ENCODE measurements at places on chromosomes 2 and 18. TPM values are rescaled to one million over a fixed set of nuclear protein-coding genes. Genes with fewer than 3 reads are reported as not detected.
A peak's percentile ranks its signal among the peaks of the same experiment; 100 is the strongest.

The ZNF396 gene
- 0.72 TPM for polyA plus RNA-seq

DNA sequence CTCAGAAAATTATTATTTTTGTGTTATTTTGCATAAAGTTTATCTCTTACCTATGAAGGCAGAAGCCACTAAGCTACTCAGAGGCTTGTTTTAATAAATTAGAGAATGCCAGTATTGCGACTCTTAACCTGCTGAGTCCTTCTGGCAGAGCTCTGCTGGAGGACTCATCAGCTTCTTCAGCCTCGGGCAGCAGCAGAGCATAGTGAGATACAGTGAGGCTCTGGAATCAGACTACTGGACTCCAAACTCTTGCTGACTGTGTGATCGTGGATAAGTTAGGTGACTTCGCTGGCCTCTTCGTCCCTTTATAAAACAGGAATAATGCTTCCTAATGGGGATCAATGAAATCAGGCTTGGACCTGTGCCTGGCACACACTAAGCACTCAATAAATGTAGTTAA is 1.7 kb downstream of the PTRHD1 start:
- DNase-seq, result no peak

GRCh38 chr2:236554629-236555282 is 14.9 kb upstream of the ACKR3 start:
- DNase-seq, result no peak

GRCh38 chr2:49532702-49533101 is 378.4 kb upstream of the FSHR start:
- DNase-seq, result no peak

The SLC38A11 gene
- 0.25 TPM for polyA plus RNA-seq

GRCh38 chr18:12811191-12811950 is 72.7 kb downstream of the PTPN2 start:
- DNase-seq, result no peak

DNA sequence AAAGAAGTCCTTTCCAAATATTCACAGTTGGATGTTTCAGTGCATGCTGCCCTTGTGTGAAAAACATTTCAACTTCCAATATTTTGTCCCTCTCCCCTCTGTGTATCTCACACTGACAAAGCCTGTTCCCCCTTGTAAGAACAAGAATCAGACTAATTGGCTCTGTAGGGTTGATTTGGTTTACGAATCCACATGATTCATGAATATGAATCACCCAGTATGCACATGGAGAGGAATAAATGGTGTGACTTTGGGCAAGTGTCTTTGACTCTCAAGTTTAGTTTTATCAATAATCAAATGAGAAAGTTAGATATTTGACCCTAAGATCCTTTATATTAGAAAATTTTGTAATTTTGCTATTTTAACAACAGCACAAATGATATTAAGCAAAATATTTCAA is 9.3 kb upstream of the CDH20 start:
- no peak for DNase-seq

The NAB1 gene
- 17.6 TPM for polyA plus RNA-seq

The TCF23 gene
- polyA plus RNA-seq, result 0.05 TPM

GRCh38 chr18:33201509-33201926 is 239.0 kb downstream of the CCDC178 start:
- no peak for DNase-seq

- no peak for DNase-seq
Measured at GRCh38 chr18:63046375-63046774, 273.2 kb downstream of the BCL2 start.

DNA sequence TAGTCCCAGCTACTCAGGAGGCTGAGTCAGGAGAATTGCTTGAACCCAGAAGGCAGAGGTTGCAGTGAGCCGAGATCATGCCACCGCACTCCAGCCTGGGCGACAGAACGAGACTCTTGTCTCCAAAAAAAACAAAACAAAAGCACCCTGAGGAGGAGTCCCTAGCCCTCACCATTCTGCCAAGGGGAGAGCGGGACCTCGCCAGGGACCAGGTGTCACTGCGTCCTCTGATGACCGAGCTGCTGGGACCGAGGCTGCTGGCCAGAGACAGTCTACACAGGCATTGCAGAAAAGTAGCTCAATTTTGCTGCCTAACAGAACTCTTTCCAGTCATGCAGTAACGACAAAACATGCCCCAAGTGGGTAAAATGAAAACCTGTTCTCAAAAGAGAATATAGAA is 18.4 kb downstream of the NCK2 start:
- DNase-seq, result no peak

DNA sequence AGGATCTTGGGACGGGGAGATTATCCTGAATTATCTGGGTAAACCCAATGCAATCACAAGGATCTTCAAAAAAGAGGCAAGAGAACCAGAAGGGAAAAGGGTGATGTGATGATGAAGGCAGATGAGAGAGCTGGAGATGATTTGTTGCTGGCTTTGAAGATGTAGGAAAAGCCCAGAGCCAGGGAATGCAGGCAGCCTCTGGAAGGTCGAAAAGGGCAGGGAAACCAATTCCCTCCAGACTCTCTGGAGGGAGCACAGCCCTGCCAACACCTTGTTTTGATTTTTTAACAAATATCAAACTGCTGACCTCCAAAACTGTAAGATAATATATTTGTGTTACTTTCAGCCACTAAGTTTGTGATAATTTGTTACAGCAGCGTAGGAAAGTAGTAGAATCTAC is 48.9 kb upstream of the IL1R2 start:
- no peak for DNase-seq

The EVX2 gene
- polyA plus RNA-seq, result not detected

- no peak for DNase-seq
Measured at GRCh38 chr2:163723881-163724280, 11.9 kb downstream of the FIGN start.

DNA sequence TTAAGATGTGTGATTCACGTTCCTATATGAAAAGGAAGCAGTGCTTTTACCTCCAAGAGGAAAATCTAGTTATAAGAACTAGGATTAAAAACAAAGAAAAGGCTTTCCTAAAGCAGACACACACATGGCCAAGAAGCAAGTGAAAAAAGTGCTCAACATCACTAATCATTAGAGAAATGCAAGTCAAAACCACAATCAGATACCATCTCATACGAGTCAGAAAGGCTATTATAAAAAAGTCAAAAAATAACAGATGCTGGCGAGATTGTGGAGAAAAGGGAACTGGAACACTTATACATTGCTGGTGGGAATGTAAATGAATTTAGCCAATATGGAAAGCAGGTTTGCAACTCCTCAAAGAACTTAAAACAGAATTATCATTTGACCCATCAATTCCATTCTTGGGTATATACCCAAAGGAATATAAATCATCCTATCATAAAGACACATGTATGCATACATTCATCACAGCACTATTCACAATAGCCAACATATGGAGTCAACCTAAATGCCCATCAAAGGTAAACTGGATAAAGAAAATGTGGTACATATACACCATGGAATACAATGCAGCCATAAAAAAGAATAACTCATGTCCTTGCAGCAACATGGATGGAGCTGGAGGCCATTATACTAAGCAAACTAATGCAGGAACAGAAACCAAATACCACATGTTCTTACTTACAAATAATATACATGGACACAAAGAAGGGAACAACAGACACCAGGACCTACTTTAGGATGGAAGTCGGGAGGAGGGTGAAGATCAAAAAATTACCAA is 285.3 kb downstream of the RAD51AP2 start:
- no peak for DNase-seq

The CHN1 gene
- polyA plus RNA-seq, result 5.3 TPM

DNA sequence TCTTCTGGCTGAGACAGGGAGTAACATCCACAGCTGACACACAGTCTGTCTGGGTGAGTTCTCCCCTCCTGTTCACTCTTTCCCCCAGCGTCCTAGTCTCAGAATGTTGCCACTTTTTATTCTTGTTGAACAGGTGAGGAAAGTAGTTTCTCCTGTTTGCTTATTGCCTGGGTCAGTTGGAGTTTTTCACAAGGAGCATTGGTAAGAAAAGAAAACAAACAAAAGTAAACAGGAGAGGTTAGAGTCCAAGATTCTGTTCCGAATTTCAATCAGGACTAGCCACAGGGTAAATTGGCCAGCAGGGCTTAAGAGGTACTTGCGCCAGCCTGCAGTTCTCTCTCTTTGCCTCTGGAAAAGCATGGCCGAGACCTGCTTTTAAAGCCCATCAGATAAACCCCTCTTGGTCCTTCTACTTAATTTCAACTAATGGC is 255.0 kb upstream of the EPAS1 start:
- no peak for DNase-seq

DNA sequence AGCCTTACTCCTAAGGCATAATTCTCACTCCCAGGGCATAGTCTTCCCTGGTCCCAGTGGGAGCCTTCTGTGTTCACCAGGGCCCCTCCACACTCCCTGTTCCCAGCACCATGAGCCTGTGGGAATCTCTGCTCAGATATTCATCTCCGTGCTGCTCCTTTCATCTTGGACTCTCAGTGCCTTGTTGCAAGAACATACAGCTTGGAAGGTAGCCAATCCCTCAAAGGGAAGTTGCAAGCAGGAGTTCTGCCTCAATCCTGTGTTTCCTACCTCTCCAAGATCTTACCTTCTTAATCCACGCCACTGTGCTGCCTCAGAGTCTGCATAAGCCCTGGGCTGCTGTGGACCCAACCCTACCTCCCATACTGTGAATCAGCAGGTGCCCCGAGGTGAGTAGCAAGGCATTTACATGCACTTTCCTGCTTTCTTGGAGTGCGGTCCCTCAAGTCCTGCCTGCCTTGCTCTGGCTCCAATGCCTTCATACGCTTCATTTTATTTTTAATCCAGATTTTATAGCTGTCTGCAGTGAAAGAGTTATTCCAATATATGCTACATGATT is 413.8 kb upstream of the RAB6C start:
- DNase-seq, result no peak

The VWC2L gene
- polyA plus RNA-seq, result not detected

The UGT1A8 gene
- not detected for polyA plus RNA-seq

- no peak for DNase-seq
Measured at GRCh38 chr2:70684846-70685622, 83.0 kb downstream of the ADD2 start.

DNA sequence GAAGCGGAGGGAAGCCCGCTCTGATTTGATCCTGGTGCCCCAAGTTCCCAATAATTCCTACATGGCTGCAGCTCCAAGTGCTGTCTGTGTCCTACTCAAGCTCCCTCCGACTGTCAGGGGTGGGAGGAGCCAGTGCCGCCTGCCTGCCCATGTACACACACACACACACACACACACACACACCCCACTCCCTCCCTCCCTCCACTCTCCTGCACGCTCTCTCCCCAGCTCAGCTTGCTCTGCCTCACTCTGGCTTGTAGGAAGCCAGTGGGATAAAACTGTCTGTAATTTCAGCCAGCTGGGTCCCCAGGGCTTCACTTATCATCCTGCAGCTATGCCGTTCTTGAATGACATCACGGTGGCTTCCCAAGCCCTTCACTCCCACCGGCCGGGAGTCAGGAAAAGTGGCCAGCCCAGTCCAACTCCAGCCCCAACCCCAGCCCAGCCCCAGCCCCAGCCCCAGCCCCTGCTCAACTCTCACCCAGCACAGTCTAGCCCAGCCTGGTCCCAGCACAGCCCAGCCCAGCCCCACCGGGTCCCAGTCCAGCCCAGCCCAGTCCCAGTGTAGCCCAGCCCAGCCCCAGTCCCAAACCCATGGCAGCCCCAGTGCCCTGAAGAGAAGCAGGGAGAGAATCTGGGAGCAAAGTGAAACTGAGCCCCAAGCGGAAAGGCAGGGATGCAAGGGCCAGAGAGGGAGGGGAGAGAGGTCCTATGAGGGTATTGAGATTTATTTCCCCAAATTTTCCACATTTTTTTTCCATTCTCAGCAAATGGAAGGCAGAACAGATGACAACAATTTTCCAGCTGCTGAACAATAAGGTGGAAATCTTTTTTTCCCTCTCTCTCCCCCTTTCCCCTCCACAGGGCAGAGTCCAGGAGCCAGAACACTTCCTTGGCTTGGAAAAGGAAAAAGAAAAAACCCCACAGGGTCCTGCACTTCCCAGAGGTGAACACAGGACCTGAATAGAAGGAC is 144.0 kb downstream of the TNS1 start:
- DNase-seq, result peak; percentile 95

DNA sequence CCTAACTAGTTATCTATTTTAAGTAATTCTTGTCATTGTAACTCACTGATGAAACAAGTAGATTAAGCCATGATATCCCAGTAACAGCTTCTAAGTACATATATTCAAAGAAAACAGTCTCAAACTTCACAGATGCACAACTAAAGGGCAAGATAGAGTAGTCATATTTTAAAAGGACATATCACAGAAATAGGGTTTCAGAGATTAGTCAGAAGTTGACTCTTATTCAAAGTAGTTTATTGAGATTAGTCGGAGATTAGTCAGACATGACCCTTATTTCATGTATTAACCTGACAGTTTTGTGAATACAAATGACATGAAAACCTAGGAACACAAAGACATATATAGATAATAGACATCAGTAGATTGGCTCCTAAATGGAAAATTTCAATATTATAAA is 15.9 kb upstream of the CHAC2 start:
- no peak for DNase-seq

- peak; percentile 33 for DNase-seq
Measured at GRCh38 chr2:238938003-238938400, 90.1 kb downstream of the TWIST2 start.

DNA sequence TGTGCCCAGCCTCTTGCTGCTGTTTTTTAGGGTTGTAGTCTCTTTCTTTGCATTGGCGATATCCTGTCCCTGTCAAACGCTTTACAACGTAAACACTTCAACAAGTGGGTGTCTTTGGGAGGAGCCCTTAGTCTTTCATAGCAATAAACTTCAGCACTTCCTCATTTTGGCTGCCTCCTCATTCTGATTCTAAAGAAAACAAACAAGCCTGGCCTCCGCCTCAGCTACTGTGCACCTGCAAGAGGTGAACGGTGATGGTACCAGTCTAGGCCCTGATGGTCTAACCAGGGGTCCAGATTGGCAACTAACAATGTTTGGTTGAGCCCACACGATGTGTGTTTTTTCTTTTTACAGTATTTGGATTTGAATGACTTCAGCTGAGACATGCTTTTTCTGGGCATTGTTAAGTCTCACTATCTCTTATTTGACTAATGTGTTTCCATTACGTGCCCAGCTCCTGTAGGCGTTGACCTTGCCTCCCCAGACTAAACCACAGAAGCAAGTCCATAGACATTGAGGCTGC is 53.2 kb upstream of the CUL3 start:
- no peak for DNase-seq

- DNase-seq, result no peak
Measured at GRCh38 chr18:12895626-12896025, 11.6 kb upstream of the PTPN2 start.

GRCh38 chr2:128562471-128563347 is 244.0 kb upstream of the HS6ST1 start:
- DNase-seq, result no peak

- DNase-seq, result no peak
Measured at GRCh38 chr2:64124571-64124970, 19.6 kb downstream of the PELI1 start.

DNA sequence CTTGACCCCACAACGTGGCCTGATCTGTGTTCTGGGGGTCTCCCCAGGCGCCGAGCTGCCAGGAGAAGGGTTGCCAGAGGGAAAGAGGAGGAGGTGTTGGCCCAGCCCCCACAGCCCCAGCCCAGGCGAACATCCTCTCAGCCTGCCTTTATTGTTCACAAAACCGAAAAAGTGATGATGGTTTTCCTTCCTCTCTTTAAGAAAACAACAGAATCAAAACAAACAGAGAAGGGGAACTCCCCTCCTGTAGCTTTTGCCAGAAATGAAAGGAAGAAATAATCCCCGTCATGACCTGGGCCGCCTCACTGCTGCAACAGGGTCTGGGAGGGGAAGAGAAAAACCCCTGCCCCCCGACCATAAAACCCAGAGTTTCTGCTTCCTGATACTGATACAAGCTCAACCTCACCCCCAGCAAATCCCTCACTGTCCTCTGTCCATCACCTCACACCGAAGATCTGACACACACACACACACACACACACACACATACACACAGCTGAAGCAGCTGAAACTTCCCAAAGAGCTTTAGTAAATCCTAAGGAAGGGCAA is 52.0 kb downstream of the ZFP36L2 start:
- peak; percentile 77 for DNase-seq

The FBXO41 gene
- 1.8 TPM for polyA plus RNA-seq

Data from right cardiac atrium (tissue), 5 donors.